ENCODE measurements at places on chromosomes 11 and 22. TPM values are rescaled to one million over a fixed set of nuclear protein-coding genes. Genes with fewer than 3 reads are reported as not detected.

GRCh38 chr11:2542406-2542805 lies 97.6 kb downstream of the KCNQ1 start:
- H3K4me1 ChIP-seq, result no peaks in the 10 kb centered on the region
- no peaks in the 10 kb centered on the region for H3K27me3 ChIP-seq
- H3K27ac ChIP-seq, result no peak overlapping the region
- DNase-seq, result no peak
- H3K36me3 ChIP-seq, result no peaks in the 10 kb centered on the region

DNA sequence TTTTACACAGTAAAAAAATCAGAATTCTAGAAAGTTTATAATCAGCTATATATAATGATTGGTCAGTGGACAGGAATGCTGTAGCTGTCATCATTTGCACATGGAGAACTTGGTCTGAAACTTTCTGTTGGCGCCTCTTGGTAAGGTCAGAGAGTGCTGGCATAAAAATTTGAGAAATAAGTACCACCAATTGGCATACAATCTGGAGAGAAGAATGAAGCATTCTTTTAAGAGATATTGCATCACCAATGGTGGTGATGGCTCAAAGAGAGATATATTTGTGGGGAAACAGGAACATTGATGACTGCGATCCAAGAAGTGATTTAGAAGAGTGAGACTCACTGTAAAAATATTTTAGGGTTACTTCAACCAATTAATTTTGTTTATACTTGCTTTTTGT lies 19.8 kb upstream of the OOSP1 start:
- DNase-seq, result no peak
- H3K27ac ChIP-seq, result no peak overlapping the region
- H3K27me3 ChIP-seq, result no peaks in the 10 kb centered on the region
- H3K4me1 ChIP-seq, result no peaks in the 10 kb centered on the region

DNA sequence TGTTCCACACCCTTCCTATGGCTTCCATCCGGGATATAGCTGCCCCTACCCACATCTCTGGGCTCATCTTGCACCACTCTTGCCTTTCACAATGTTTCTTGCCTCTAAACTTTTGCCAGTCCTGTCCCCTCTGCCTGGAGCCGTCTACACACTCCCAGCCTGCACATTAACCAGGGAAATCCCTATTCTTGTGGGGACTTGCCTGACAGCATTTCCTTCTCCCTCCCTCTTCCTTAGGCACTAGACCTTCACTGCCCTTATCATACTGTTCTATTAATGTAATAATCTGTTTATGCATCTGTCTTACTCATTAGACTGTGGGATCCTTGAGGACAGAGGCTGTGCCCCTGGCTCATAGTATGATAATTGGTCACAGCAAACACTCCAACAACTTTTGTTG lies 5.8 kb upstream of the TTC12 start:
- peaks cover 2% of the 10 kb centered on the region for H3K4me1 ChIP-seq
- no peak overlapping the region for H3K4me3 ChIP-seq
- DNase-seq, result no peak
- no peaks in the 10 kb centered on the region for H3K36me3 ChIP-seq
- H3K27ac ChIP-seq, result no peak overlapping the region
- no peaks in the 10 kb centered on the region for H3K27me3 ChIP-seq

- DNase-seq, result no peak
- H3K36me3 ChIP-seq, result no peaks in the 10 kb centered on the region
- H3K27ac ChIP-seq, result no peak overlapping the region
- peaks cover 13% of the 10 kb centered on the region for H3K4me1 ChIP-seq
- H3K27me3 ChIP-seq, result no peaks in the 10 kb centered on the region
These were observed 17.4 kb downstream of the SMCO4 start for GRCh38 chr11:93525601-93526345.

Gene TMEM121B
- total RNA-seq, result 0.11 TPM

GRCh38 chr11:97702951-97703350 lies 1313.1 kb downstream of the JRKL start:
- no peaks in the 10 kb centered on the region for H3K4me1 ChIP-seq
- H3K27ac ChIP-seq, result no peak overlapping the region
- H3K4me3 ChIP-seq, result no peak overlapping the region
- H3K27me3 ChIP-seq, result no peaks in the 10 kb centered on the region

- no peak overlapping the region for H3K4me3 ChIP-seq
- no peaks in the 10 kb centered on the region for H3K4me1 ChIP-seq
- DNase-seq, result no peak
- H3K36me3 ChIP-seq, result no peaks in the 10 kb centered on the region
- no peaks in the 10 kb centered on the region for H3K27me3 ChIP-seq
These were observed 207.5 kb downstream of the ETS1 start for GRCh38 chr11:128379587-128380580.
